ENCODE measurements at places on chromosomes 13 and 19.

DNA sequence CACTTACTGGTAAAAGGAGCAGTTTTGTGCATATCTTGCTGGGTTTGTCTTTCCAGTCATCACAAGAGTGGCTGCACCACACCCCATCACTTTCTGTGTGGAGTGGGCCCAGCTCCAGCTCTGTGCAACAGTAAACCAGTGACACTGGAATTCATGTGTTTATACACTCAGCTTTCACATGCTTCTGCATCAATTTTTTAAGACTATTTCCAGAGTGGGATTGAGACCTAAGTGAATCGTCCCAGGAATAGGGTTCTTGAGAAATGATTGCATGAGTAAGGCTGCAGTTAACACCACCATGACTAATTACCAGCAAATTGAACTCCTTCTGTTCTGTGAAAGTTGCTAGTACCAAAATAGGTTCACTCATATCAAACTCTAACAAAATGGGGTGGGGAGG, 5.3 kb upstream of the CFAP97D2 start:
- no peak for DNase-seq

- no peak for DNase-seq
Observed at GRCh38 chr19:1853295-1854038, 5.2 kb upstream of the REXO1 start.

DNA sequence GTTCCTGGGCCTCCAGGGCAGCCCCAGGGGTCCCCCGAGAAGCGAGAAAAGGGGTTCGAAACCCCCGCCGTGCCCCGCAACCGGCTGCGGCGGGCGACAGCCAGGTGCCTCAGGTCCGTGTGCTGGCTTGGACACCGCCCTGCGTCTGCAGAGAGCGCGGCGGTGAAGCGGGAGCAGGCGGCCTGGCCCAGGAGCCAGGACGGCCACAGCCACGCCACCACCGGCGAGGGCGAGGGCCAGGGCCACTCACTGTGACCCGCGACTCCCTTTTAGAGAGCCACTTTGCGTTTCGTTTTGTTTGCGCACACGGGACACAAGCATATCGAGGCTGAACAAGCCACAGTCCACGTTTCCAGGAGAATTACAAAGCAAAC, 110.4 kb downstream of the CRYL1 start:
- no peak for DNase-seq

- no peak for DNase-seq
Observed at GRCh38 chr13:20716951-20717350, 13.5 kb downstream of the IL17D start.

- DNase-seq = no peak
Observed at GRCh38 chr13:76833441-76833954, 52.7 kb downstream of the KCTD12 start.

- DNase-seq = no peak
Observed at GRCh38 chr13:102651392-102651791, 43.5 kb downstream of the METTL21C start.

DNA sequence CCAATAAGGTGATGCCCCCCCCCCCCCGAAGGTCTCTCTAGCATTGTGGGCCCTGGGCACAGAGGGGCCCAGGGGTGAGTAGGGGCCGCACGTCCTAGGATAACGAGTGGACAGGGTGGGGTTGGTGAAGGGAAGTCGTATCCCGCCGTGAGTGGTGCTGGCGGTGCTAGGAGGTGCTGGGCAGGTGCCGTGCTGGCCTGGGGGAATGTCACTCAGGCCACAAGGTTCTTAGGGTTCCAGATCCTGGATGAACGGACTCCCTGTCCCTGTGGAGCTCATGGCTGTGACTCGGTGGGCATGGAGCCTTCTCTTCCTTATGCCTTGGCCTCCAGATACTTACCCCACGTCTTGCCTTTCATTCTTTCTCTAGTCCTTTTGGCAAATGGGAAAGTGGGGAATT, 157.4 kb upstream of the SOX1 start:
- DNase-seq = no peak

- no peak for DNase-seq
Observed at GRCh38 chr13:50993371-50993770, 83.8 kb downstream of the RNASEH2B start.

DNA sequence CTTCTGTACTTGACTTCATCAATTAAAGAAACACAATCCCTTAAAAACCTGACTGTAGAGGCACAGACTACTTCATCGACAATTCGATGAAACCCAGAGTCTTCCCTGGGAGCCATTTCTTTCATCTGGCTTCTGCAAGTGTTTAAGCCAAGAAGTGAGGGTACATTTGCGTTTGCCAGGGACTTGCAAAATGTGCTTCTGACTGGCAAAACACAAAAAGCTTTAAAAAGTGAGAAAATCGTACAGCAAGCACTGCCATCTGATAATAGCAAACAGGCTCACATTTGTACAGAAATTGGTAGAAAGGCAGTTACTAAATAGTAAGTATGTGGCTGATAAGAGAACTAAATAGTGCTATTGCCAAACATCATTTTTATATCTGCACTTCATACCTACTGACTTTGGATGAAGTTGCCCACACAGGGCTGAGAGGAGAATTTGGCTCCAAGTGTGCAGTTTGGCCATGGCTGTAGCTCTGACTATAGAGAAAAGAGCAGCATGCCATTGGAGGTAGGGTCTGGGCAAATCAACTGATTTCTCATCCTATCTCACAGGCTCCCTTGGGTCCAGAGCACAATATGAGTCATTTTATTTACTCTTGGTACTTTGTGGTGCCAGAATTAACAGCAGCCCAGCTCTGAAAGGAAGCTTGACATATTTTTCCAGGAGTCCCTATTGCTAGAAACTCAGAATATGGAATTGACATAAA, 358.1 kb downstream of the OXGR1 start:
- DNase-seq = no peak

DNA sequence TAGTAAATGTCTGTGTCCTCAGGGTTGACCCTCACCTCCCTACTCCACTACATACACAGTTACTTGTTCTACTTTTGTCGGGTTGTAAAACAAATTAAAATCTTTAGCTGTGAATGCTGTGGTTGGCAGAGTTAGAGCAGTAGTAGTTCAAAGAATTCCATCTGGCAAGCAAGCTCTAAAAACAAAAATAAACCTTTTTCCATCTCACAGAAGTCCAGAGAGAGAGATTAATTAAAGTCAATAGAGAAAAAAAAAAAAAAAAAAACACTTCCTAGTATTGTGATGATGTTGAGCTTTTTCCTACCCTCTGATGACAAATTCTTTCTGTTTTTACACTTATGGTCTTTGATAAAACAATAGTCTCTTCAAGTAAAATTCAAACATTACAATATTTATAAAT, 338.4 kb downstream of the PCDH17 start:
- DNase-seq = no peak

GRCh38 chr13:75724752-75725517, 88.8 kb downstream of the LMO7 start:
- DNase-seq = no peak

- DNase-seq = no peak
Observed at GRCh38 chr19:9139609-9140158, 513 bp upstream of the ZNF317 start.

GRCh38 chr13:111844682-111845081, 222.3 kb upstream of the SOX1 start:
- DNase-seq = no peak

GRCh38 chr13:49585220-49586157, at the start of gene RCBTB1:
TSS of gene RCBTB1 (minus strand) at chr13:49585558. CDS start at chr13:49567279, 18,279 bp downstream.
- peak; percentile 80 for DNase-seq

- no peak for DNase-seq
Observed at GRCh38 chr13:97001636-97002035, 7.4 kb upstream of the OXGR1 start.

- DNase-seq = no peak
Observed at GRCh38 chr19:28864024-28864503, 348.9 kb downstream of the UQCRFS1 start.

DNA sequence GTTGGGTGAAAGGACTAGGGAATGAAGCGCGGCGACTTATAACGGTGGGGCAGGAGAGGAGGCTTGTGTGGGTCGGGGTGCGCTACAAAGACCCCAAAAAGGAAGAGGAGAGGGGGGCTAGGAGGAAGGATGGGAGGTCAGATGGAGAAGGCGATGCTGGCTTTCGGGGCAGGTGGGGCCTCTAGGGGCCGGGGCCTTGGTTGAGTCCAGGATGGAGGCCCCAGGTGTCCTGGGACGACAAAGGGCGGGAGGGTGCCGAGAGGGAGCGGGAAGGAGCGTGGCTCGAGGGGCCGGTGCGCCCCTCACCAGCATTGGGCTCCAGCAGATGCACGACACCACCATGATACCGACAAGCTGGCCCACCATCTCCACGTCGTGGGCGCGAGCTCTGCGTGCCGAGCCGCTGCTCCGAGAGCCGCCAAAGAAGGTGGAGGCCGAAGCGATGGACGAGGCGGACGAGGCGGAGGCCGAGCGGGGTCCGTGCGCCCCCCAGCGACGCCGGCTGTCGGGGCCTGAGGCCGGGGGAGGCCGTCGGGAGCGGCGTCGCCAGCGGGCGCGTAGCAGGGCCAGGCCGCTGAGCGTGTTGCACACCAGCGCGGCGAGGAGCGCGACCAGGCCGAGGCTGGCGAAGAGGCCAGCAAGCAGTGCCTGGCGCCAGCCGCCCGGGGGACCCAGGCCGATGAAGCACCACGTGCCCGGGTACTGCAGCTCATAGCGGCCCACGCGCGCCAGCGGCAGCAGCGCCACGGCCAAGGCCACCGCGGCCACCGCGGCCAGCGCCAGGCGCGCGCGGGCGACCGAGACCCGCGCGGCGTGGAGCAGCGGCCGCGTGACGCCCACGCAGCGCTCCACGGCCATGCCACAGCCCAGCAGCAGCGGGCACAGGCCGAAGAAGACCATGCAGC, 1.8 kb downstream of the PTGER1 start:
- peak; percentile 40 for DNase-seq

DNA sequence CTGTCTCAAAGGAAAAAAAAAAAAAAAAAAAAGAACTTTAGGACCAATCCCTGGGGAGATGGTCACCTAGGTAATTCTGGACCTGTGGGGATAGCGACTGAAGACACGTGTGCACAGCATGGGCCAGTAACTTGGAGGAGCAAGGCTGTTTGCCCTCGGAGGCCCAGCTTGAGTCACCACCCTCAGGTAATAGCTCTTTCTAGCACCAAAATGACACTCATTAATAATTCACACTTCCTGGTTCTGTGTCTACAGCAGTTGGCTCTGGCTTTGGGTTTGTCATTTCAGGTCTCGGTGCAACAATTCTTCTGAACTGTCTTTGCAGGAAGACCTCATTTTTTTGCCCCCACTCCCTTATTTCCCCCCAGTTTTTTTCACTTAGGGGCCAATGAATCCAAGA, 3.9 kb upstream of the ATP11A start:
- DNase-seq = no peak

DNA sequence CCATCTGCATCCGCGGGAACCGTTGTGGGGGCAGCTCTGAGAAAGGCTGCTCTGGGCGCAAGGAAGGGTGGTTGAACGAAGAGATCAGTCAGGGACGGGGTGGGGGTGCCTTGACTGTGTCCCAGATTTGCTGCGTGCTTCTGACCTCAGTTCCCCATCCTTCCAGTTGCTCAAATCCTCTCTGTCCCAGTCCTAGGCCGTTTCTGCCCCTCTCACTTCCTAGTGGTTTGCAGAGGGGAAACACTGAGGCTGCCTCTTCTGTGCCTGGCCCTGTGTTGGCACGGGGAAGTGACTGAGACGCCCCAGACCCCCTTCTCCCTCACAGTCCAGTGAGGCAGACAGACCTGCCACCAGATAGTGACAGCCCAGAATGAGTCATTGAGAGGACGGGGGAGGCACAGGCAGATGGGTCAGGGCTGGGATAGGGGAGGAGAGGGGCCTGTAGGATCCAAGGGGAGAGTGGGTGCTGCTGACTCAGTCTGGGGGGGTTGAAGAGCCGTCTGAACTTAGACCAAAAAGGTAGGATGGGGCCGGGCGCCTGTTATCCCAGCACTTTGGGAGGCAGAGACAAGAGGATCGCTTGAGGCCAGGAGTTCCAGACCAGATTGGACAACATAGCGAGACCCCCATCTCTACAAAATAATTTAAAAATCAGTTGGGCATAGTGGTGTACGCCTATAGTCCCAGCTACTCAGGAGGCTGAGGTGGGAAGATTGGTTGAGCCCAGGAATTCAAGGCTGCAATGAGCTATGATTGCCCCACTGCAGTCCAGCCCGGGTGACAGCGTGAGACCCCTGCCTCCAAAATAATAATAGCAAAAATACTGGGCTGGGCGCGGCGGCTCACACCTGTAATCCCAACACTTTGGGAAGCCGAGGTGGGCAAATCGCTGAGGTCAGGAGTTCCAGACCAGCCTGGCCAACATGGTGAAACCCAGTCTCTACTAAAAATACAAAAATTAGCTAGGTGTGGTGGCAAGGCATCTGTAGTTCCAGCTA, 26.5 kb downstream of the NUMBL start:
- no peak for DNase-seq

GRCh38 chr19:17576758-17577456, 21.5 kb downstream of the COLGALT1 start:
- peak; percentile 80 for DNase-seq

DNA sequence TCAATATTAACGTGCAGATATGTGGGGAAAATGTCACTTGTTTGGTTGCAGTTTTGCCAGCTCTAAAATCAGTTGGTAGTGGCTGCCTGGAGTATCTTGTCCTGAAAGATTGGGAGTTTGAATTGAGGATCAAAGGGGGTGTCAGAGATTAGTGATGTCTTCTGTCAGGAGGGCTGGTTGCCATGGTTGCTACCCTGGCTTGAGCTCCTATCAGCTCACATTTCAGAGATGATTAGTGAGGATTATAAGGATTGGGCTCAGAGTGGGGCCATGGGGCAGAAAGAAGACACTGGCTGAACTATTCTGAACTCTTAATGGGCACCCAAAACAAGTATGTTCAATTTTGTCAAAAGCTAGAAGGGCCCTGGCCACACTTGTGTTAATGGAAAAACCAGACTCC, 95.5 kb upstream of the RNF113B start:
- DNase-seq = no peak

- DNase-seq = no peak
Observed at GRCh38 chr13:45295536-45295935, 45.4 kb downstream of the TPT1 start.

- no peak for DNase-seq
Observed at GRCh38 chr19:38657633-38658222, 10.3 kb downstream of the ACTN4 start.

DNA sequence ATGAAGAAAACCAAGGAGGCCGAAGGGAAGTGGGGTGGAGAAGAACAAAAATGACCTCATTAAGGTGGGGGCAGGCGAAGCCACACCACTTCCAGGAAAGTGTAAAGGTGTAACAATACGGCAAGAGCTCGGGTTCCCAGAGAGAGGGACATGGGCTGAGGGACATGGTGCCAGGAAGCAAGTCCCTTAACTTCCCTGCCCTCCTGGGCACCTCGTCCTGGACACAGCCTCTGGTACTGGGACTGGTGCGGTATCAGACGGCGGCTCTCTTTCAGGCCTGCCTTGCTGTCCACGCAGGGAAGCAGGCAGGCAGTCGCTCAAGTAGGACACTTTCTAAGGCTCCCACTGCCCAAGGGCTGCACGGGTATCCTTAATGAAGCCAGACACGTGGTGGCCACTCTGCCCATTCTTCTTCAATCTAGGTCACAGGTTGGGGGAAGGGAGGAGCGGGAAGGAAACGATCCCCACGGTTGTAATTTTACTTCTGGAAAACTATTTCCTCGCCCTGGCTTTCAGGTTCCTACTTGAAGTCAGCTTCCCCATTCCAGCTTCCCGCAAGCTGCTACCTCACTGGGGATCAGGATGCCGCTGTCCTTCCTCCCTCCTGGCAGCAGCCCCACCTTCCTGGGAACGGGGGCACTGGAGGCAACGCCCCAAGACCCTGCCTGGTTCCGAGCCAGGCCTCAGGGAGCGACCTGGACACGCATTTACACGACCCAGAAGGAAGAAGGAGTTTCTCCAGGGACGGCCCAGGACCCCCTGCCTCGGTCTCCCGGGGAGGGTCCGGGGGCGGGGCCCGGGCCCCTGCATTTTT, 1.2 kb downstream of the AP3D1 start:
- DNase-seq = no peak
